ENCODE measurements at places on chromosomes 5 and 9. TPM values are rescaled to one million over a fixed set of nuclear protein-coding genes. Genes with fewer than 3 reads are reported as not detected.

Gene SLC6A19
- 0.05 TPM for total RNA-seq

Gene HMCN2
- 5.3 TPM for total RNA-seq

- DNase-seq = no peak
These were observed 173.6 kb downstream of the ARL15 start for GRCh38 chr5:54136516-54137440.

DNA sequence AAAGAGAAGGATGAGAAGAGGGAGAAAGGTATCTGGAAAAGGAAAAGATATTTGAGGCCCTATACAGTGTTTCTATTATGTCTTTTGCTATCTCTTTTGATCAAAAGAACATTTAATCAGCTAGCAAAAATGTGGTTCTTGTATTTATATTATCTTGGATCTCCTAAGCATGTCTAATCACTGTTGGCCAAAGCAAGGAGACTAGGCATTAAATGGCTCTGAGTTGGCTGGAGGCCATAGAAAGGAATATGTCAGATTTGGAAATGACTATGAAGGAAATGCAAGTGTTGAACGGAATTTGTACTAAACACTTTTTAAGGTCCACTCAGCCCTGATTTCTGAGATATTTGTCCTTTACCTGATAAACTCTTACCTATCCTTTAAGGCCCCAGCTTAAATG is 22.4 kb upstream of the THG1L start:
- no peak for DNase-seq

DNA sequence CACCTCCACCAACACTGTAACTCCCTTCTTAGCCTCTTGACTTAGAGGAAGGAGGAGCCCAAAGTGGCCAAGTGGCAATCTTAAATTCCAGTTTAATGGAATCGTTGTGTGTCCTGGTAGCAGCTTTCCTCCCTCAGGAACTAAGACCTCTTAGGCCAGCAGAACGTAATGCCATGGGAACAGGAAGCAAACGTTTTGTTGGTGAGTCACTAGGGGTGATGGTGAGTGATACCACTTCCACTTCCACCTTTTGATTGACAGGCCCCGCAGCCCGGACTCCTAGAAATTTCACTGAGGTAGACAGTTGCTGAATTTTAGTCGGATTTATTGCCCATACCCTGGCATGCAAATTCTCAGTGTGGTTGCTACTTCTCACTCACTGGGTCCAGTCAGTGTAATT is 94.2 kb upstream of the FBN2 start:
- DNase-seq = no peak

GRCh38 chr9:134949681-134950385 is 32.1 kb upstream of the FCN1 start:
- peak; percentile 51 for DNase-seq

- DNase-seq = peak; percentile 75
These were observed 439 bp downstream of the SSBP2 start for GRCh38 chr5:81750308-81751008.

GRCh38 chr9:87648606-87649005 is 77.3 kb upstream of the CTSL start:
- no peak for DNase-seq

DNA sequence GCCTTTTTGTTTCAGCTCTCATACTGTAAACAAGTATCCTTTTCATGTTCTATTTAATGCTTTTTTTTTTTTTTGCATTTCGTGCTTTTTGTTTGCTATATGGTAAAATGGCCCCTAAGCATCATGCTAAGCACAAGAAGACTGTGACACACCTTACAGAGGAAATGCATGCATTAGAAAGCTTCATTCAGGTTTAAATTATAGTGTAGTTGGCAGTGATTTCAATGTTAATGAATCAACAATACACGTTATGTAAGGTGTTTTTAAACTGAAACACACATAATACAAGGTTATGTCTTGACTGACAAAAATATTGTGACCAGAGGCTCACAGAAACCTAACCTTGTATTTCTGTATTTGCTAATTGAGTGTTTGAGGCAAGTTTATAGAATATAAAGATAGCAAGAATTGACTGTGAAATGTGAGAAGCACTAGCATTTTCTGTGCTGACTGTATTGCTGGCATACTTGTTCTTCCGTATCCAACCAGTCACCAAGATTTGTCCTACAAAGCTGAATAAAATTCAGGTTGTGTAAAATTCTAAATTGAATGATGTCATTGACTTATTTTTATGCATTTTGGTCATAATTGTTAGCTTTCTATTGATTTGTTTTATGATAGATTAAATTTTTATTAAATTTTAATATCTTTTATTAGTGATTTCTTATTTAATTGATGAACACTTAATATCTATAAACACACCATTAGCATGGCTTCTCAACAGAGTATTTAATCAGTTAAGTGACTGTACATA is 4.1 kb downstream of the CFAP95 start:
- DNase-seq = no peak

DNA sequence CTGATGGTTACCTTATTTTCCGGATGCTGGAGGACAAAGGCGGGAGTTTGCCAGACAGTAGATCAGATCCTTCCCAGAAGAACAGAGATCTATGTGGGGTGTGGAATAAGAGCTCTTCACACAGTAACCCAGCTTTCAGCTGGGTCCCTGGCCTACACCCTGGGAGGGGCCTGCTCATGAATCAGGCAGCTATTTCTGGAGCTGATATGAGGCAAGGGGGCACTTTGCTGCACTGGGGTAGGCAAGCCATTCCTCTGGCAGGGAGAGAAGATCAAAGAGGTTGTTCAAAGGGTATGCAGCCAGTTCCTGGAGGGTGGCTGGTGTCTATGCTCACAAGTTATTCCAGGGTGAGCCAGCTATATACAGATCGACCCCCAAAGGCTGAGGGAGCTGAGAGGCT is 48.6 kb downstream of the CYSTM1 start:
- DNase-seq = no peak

All from cardiac septum (tissue), 1 donor.